Psoas muscle (tissue), 8 donors: ENCODE measurements at places on chromosomes 12 and 14. TPM values are rescaled to one million over a fixed set of nuclear protein-coding genes. Genes with fewer than 3 reads are reported as not detected.

ASCL4 gene
- not detected for total RNA-seq

RIPK3 gene
- 1.6 TPM for total RNA-seq

AVPR1A gene
- total RNA-seq, result 1.6 TPM

GRIP1 gene
- 3.7 TPM for total RNA-seq

WNT1 gene
- total RNA-seq, result not detected

LTB4R gene
- 1.1 TPM for total RNA-seq

NRIP2 gene
- total RNA-seq, result 2.4 TPM

GRCh38 chr12:8698879-8699278, 1.1 kb downstream of the RIMKLB start:
- no peak for DNase-seq

- DNase-seq, result no peak
These were observed 403.9 kb downstream of the MED13L start for GRCh38 chr12:115873451-115874082.

DNA sequence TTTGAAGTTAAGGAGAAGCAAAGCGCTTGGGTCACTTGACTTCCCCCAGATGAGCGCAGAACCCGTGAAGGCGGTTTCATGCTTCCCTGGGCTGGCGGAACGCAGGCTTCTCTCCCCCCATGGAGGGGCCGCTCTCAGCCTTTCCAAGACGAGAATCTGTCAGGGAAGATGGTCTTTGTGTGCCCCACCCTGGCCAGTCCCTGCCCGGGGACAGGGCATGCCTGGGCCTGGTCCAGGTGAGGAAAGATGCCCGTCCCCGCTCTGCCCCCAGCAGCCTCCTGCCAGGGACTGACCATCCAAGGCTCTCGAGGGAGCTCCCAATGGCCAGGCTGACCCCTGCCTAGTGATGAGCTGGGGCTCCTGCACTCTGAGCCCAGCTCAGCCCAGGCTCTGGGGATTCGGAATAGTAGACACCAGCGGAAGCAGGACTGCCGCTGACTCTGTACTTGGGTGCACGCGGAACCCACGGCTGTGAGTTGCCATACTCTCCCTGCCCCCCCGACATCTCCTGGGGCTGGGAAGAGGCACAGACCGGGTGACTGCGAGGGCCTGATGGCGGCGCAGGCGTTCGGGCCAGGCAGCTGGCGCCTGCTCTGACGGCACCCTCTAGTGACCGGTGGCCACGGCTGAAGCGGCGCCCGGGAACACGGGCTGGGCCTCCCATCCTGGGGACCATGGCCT, 142.2 kb upstream of the FKBP4 start:
- no peak for DNase-seq

GRCh38 chr14:70896981-70897380, 10.3 kb upstream of the PCNX1 start:
- DNase-seq, result no peak

- no peak for DNase-seq
These were observed 17.3 kb downstream of the TNFAIP2 start for GRCh38 chr14:103140316-103141109.

DNA sequence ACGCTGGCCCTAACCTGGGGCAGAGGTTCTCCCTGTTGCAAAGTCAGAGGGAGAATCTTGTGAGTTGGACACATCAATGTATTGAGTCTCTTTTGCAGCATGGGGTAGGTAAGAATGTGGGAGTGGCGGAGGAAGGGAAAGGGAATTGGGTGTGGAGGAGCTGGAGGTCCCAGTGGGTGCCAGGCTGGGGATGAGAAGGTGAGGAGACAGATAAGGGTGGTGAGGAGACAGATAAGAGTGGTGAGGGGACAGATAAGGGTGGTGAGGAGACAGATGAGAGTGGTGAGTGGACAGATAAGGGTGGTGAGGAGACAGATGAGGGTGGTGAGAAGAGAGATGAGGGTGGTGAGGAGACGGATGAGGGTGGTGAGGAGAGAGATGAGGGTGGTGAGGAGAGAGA, 72.9 kb upstream of the SFSWAP start:
- no peak for DNase-seq

- no peak for DNase-seq
These were observed 16.9 kb downstream of the DEPDC4 start for GRCh38 chr12:100249941-100250340.

GRCh38 chr12:47980197-47980596, 16.8 kb downstream of the TMEM106C start:
- DNase-seq, result no peak

DNA sequence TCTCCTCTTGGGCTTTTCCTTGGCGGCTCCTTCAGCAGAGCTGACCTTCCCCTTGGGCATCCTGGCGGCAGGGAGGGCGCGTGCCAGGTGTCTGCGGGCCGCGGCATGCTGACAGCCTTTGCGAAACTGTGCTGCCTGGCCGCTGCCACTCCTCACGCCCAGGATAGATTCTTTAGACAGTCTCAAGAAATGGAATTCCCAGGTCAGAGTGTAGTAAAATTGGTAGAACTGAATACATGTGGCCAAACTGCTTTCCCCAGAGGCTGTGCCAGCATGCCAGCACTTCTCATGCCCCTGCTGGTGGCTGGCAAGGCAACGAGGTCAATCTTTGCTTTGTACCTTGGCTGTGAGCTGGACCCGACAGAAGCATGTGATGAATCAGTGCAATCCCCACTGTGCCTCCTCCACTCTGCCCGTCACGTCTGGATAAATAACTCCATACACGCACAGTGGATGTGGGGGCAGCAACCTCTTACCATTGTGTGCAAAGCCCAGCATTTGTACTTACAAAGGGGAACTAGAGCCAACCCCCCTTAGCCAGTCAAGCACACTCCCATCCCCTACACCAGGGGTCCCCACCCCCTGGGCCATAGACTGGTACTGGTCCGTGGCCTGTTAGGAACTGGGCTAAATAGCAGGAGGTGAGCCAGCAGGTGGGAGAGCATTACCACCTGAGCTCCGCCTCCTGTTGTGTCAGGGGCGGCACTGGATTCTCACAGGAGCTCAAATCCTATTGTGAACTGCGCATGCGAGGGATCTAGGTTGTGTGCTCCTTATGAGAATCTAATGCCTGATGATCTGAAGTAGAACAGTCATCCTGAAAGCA, 90.9 kb downstream of the ACTN1 start:
- DNase-seq, result peak; percentile 42

- DNase-seq, result no peak
These were observed 309.8 kb upstream of the TMEM132C start for GRCh38 chr12:127957001-127957660.

GRCh38 chr14:63895510-63895909, 42.7 kb downstream of the SYNE2 start:
- DNase-seq, result no peak

- no peak for DNase-seq
These were observed 4.0 kb downstream of the KRT5 start for GRCh38 chr12:52515927-52516831.

GRCh38 chr14:57297852-57298251, 29.1 kb downstream of the AP5M1 start:
- no peak for DNase-seq

- DNase-seq, result no peak
These were observed 43.8 kb upstream of the LTBP2 start for GRCh38 chr14:74655599-74656395.

DNA sequence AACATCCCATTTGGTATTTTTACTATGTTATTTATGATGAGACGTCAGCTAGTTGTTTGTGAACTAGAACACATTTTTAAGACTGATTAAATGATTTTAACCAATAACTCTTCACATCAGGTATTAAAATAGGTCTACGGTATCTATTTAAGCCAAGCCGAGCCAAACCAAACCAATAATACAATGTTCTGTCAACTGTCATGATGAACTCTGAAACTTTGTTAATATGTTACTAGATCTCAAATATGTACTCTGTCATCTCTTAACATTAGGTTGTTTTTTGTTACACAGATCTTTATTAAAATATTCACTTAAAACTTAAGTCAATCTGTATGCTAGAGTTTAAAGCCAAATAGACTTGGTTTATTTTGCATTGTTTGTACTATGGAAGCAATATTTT, 1.0 kb downstream of the ART4 start:
- no peak for DNase-seq

GRCh38 chr12:113407931-113408600, 4.4 kb upstream of the SDS start:
- no peak for DNase-seq

DNA sequence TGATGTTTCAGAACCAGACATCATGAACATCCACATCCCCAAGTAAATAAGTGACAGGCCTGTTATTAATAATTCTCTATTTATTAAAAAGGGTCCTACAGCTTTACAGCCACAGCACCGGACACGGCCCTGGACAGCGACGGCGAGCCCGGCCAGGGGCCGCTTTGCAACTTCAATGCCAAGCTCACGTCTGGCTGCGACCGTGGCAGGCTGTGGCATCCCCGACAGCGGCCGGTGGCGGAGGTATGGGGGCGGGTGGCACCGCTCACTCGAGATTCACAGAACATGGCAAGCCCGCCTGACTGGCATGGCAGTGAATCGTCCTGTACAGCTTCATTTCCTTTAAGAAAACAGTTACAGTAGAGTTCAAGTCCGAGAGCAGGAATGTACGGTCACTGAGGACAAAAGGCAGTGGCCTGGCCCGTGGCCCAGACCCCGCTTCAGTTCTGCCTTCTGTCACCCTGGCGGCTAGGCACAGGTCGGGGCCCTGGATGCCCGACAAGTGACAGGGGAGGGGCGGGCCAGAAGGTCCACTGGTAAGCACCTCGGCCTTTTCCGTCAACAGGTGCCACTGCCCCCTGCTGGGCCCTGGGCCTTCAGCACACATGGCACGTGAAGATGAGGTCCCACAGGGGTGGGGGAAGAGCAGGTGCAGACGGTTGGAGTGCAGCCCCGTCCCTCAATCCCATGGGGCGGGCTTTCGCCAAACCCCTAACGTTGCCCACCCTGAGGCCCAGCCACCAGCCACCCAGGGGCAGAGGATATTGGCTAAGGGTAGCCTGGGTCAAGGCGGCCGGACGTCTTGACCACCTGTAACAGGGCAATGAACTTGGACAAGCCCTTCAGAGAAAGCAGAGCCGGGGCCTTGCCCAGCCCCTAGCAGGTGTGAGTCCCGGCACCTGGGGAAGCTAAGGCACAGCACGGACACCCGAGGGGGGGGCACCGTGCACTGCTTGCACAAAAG, 30.3 kb downstream of the HIP1R start:
- DNase-seq, result no peak

DNA sequence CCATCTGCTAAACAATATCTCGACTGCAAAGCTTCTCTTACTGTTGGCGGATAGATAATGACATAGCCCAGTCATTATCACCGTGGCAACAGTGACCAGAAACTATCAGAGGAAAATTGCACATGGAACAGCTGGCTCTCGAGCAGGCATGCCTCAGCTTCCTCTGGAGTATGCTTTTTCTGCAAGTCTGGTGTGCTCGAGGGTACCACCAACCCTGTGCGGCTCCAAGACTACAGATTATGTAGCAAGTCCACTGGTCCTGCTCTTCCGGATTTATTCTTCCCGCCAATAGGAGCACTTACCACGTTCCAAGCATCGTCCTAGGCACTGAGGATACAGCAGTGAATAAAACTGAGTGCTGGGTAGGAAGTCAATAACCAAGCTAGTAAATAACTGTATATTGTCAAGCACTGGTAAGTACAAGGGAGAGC, 1.4 kb upstream of the GLRX5 start:
- DNase-seq, result no peak

GRCh38 chr12:2456813-2457186, 338.0 kb upstream of the FKBP4 start:
- no peak for DNase-seq

DNA sequence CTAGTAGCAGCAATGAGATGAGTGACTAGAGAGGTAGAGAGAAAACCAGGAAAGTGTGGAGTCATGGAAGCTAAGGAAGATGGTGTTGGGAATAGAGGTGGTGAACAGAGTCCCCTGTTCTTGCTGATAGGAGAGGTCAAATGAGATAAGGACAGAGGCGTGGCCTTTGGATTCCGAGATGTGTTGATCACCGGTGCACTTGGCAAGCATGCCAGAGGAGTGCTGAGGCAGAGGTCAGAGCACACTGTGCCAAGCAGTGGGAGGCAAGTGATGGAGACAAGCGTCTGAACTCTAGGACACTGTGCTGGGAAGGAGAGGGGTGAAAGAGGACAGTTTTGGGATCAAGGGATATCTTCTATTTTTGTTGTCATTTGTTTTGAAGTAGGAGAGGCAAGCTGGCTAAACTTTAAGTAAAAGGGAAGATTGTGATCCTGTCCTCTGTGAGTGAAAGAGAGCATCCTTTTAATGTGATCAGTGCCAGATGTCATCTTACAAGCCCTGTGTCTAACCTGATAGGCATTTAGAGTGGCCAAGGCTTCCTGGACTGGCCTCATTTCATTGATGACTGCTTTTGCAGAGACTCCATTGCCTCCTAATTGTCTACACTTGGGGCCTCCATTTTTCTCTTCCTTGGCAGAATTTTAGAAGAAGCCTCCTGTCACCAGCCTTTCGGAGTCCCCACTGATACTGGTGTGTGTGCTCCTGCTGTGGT, 336.4 kb downstream of the CACNA1C start:
- DNase-seq, result no peak

GRCh38 chr12:117699575-117699974, 269.2 kb downstream of the KSR2 start:
- no peak for DNase-seq

- peak; percentile 18 for DNase-seq
These were observed 57.8 kb downstream of the TMEM117 start for GRCh38 chr12:43893670-43894069.

DNA sequence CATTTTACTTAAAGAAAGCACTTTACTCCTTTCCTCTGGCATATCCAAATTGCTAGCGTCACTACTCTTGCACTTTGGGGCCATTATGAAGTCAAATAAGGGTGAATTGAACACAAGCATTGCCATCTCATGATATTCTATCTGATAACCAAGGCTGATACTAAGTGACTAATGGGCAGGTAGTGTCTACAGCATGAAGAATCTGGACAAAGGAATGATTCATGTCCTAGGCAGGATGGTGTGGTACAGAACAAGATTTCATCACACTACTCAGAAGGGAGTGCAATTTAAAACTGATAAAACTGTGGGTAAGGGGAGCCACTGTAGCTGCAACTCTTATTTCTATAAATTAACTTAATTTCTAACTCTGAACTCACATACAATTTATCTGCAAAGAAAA, 7.7 kb upstream of the SLC6A15 start:
- no peak for DNase-seq

GRCh38 chr12:96587691-96588090, 98.3 kb downstream of the CFAP54 start:
- no peak for DNase-seq

DNA sequence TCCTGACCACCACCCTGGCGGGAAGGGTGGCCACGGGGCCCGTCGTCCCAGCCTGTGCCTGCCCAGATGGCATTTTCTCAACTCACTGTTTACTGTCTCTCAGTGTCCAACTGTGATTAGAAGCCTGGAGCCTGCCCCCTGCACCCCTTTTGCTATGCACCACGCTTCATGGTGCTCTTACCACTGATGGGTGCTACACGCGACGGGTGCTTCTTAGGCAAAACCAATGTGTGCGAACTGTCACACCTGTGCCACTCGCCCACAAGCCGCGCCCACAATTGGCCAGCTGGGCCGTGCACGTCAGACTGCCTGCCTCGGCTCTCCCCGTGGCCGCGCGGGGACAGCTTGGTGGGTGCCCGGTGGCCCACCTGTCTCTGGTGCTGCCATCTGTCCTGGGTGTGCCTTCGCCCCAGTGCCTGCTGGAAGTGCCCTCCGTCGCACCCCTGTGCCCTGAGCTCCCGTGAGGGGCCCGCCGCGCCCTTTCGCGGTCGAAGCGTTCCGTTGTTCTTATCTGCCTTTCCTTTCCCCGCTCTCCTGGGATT, 15.1 kb upstream of the AMN start:
- DNase-seq, result no peak
